ENCODE measurements at places on chromosomes 1 and 21. TPM values are rescaled to one million over a fixed set of nuclear protein-coding genes. Genes with fewer than 3 reads are reported as not detected.

GUCA2A gene
- not detected for total RNA-seq

GRCh38 chr1:184385865-184386311 lies 941 bp upstream of the C1orf21 start:
- DNase-seq = no peak

GRCh38 chr21:45203983-45204382 lies 83.7 kb downstream of the POFUT2 start:
- DNase-seq = no peak

RGS13 gene
- not detected for total RNA-seq

KANK4 gene
- not detected for total RNA-seq

DNA sequence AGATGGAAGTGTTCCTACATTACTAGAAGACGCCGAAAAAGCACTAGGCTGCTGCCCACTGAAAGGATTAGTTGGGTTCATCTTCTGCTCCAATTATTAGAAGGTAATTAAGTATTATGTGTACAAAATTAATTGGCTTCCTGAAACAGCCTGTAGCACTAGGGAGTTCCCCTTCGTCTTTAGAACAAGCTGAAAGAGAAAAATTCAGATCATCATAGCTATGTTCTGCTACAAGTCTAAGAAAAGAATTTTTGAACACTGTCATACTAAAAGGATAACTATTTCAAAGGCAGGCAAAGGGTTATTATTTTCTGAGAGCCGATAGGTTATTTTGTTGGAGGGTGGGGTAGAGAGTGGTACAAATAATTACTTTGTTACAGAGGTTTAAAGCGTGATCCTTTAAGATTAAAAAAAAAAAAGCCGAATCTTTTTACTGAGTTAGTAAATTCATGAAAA lies at the start of gene MCM3AP:
TSS of gene MCM3AP (minus strand) at position 406 of the 456 bp plus-strand sequence. CDS start at position 81, 325 bp downstream.
- no peak for DNase-seq

GRCh38 chr21:36552434-36552785 lies 72.5 kb upstream of the CLDN14 start:
- no peak for DNase-seq

GRCh38 chr1:215082532-215083382 lies at the start of gene KCNK2:
Gene KCNK2 (plus strand): TSS chr1:215082737. CDS start chr1:215083386, 649 bp downstream.
- no peak for DNase-seq

GRCh38 chr1:82600314-82600713 lies 799.6 kb downstream of the ADGRL2 start:
- no peak for DNase-seq

PUSL1 gene
- 18.8 TPM for total RNA-seq

GRCh38 chr1:44359234-44359935 lies 4.3 kb upstream of the ERI3 start:
- DNase-seq = no peak

DNA sequence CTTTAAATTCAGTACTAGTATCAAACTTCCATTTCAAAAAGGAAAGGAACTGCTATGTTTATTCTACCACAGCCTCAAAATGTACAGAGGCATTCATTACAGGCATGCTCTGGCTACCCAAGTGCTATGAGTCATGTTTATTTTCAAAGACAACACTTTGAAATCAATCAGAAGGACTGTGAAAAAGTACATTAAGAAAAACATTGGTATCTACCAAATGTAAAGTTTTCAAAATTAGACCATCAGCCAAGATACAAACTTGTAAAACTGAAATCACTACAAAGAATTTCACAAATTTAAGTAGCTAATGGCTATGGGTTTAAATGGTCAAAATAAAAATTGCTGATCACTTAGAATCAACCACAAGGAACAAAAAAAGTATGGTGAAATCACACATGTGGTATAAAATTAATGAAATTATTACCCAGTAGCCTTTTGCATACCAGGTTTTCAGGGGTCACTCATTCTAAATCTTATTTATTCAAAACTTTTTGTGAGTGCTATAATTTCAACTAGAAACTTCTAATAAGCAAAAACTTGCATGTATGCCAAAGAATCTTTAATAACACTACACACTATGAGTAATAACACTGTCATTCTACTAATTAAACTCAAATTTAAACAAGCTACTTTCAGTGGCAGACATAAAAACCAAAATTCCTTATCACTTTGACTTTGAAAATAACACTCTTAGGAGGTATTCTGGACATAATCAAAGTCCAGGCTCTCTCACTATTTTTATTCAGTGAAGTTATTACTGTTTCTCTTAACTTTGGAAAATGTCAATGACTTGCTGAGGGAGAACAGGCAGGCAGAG lies 49.2 kb downstream of the ENAH start:
- peak; percentile 87 for DNase-seq

DNA sequence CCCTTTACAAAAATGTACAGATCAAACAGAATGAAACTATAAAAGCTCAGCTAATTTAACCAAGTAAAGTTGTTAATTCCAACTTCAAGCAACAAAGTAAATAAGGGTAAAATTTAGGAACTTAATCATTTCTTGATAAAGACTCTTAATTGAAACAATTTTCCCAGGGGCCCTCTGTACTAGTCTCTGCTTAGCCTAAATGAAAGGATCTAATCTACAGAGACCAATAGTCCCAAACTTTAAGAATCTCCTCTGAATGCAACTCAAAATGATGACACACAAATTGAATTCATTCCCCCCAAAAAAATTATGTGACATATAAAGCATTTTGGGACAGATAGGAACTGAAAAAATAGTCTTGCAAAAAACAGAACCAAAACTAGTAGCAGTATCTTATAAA lies 16.6 kb downstream of the EYA3 start:
- DNase-seq = no peak

- no peak for DNase-seq
Observed at GRCh38 chr21:15870819-15871218, 141.0 kb downstream of the USP25 start.

CSMD2 gene
- not detected for total RNA-seq
